ENCODE measurements at places on chromosomes 2 and 18.

DNA sequence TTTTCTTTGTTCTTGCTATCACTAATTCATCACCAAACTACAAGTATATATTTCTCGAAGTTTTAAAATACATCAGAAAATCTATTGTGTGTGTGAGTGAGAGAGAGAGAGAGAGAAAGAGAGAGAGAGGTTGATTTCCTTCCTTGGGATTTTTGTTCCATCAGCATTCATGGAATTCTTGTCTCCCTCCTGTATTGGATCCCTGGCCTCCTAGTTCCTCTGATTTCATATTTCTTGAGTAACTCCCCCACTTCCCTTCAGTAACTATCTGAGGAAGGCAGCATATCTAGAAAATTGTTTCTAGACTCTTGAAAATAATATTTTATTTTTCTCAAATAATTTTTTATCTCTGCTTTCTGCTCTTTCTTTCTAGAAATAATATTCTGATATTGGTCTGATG lies 13.3 kb upstream of the ACTR2 start:
- DNase-seq, result no peak

DNA sequence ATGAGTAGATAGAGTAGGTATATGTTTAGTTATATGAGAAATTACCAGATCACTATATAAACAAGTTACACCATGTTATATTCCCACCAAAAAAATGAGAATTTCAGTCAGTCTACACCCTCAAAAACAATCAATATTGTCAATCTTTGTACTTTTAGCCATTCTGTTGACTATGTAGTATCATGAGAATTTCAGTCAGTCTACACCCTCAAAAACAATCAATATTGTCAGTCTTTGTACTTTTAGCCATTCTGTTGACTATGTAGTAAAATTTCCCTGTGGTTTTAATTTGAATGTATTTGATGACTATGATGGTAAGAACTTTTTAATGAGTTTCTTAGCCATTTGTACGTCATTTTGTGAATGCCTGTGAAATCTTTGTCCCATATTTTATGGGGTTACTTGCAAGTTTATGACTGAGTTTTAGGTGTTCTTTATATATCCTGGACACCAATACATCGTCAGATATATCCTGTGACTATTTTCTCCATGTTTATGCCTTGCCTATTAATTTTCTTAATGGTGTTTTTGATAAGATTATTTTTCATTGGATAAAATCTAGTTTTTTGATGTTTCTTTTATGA lies 528.4 kb upstream of the SPHKAP start:
- no peak for DNase-seq

GRCh38 chr2:55882954-55883353 lies 40.6 kb downstream of the EFEMP1 start:
- no peak for DNase-seq

GRCh38 chr2:53633441-53633840 lies 134.2 kb upstream of the CHAC2 start:
- DNase-seq, result no peak

GRCh38 chr2:195768431-195768830 lies 111.4 kb downstream of the SLC39A10 start:
- DNase-seq, result no peak

- no peak for DNase-seq
Observed at GRCh38 chr2:212088353-212088752, 450.2 kb downstream of the ERBB4 start.

DNA sequence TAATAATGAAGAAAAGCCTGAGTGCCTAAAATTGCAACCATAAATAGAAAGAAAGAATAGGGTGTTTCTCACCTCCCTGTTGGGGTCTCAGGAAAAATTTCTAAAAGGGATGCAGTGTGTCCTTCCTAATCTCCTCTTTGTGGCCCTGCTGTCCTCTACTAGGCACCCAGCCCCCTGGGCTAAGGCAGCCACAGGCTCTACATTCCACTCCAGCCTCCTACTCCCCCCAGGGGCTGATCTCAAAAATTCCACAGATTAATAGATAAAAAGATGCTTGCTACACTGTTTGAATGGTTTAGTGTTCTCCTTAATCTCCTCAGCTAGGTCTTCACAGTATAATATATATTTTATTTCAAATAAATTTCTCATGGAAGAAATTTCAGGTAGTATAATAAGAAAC lies 17.6 kb downstream of the SATB2 start:
- no peak for DNase-seq

DNA sequence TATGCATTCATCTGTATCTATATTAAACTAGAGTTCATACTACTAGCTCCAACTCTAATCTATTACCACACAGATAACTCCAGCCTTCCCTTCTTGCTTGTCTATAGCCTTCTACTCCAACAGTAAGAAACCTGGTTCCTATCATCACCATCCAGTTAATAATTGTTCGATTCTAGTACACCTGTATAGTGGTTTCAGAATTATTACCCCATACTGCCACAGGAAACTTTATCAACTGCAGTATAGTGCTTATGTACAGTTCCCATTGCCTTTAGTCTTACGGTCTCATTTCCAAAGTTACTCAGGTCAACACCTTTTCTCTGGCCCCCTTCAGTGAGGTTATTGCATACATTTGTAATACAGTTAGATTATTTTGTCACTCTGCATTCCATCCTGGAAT lies 14.5 kb downstream of the METTL8 start:
- DNase-seq, result no peak

DNA sequence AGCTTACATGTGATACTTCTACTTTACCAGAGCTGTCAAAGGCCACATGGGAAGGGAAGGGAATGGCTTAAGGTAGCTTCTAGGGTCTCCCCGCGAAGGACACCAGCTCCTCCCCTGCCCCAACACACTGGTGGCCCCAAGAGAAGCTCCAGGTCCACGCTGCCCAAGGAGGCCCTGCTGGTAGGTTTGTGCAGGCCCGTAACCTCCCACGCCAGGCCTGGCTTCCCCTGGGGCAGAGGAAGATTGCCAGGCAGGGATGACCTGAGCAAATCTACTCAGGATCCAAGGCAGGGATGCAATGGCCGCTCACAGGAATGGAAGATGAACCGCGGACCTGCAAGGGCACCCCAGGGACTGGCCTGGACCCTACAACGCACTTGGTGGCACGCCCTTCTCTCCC lies 205.1 kb downstream of the MGAT5 start:
- DNase-seq, result no peak

- no peak for DNase-seq
Observed at GRCh38 chr2:36397728-36398413, 42.3 kb downstream of the CRIM1 start.

- no peak for DNase-seq
Observed at GRCh38 chr18:55141318-55141717, 182.1 kb upstream of the CCDC68 start.

DNA sequence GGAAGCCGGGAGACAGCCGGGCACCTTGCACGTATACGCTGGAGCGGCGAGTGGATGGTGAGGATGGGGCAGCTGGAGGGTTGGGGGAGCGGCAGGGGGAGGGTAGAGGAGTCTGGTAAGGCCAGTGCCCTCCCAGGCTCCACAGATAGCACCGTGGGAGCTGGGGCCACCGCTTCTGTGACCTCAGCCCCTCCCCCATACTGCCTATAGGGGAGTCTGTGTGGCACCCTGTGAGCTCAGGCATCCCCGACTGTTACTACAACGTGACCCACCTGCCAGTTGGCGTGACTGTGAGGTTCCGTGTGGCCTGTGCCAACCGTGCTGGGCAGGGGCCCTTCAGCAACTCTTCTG lies 9.9 kb upstream of the GMPPA start:
- no peak for DNase-seq

DNA sequence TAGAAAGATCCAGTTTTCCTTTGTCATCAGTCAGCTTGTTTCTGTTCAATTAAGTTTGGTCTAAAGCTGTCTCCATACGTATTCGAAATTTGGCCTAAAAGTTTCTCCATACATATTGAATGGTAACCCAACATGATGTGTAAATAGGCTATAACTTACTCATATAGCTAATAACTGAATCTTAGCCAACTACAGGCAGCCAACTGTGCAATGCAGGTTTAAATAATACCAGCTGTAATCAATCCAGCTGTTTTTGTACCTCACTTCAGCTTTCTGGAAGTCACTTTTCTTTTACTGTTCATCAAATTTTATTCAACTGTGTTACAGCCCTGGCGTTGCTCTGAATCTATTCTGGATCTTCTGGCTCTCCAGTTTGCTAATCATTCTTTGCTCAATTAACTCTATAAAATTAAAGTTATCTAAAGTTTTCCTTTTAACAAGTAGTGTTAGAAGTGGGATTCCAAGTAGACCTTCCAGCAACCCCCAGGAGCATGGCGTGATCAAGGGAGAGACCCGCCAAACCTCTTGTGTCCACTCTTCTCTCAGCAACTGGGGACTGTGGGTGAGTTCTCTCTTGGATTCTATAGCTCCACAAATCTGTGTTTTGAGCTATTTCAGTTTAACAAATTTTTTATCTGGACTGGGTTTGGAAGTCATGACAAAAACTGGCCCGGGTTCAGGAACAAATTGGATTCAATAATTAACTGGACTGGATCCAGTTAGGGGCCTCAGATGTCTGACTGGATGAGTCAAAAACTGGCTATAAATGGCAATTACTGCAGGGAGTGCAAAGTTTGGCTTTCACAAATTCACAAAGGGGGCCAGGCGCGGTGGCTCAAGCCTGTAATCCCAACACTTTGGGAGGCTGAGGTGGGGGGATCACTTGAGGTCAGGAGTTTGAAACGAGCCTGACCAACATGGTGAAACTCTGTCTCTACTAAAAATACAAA lies 329.7 kb upstream of the ST6GAL2 start:
- DNase-seq, result no peak

GRCh38 chr2:171124541-171124940 lies 36.2 kb downstream of the TLK1 start:
- no peak for DNase-seq

GRCh38 chr18:75289761-75290160 lies 79.2 kb downstream of the TSHZ1 start:
- no peak for DNase-seq

DNA sequence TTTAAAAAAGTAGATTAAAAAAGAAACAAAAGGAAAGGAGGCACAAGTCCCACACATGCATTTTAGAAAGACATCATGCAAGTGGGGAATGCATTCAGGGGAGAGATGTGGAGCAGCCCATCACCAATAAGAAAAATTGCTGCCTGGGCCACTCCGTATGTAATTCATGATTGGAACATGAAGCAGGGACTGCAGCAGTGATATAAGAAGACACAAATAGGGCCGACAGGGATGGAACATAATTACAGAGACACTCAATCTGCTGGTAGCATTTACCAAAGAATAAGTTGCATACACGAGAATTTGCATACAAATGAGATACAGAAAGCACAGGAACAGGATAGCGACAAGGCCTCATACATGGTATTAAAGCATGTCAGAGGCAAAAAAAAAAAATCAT lies 6.5 kb upstream of the AFF3 start:
- DNase-seq, result no peak

GRCh38 chr2:143730953-143731260 lies 601.7 kb downstream of the ARHGAP15 start:
- DNase-seq, result no peak

DNA sequence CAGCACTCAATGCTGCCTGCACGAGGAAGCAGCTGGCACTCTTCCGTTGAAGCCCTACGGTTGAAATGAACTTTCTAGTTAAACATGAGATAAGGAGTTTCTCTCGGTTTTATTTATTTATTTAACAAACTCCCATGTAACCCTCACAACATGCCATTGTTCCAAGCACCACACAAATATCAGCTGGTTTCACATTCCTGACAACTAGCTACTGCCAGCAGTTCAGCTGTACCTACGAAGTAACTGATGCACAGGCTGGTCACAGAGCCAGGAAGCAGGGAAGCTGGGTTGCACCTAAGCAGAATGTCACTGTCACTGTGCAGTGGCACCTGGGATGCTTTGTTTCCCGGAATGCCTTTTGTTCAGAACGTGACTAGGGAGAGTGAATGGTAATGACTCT lies 18.1 kb downstream of the TIMM21 start:
- no peak for DNase-seq

DNA sequence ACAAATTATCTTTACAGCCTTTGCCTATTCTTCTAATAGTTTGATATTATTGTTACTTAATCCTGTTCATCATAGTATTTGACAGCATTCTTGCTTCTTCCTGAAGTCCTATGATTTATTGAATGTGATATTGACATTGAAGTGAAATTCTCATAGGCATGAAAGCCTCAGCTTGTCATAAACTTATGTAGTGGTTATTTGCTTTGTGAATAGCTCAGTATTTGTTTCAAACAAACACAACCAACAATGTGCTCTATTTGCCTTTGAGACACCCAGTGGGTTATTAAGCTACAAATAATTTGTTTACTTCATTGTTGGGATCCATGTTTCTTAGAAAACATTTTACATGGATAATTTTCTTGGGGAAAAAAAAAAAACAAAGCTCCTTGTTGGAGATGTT lies 57.2 kb downstream of the TTC39C start:
- DNase-seq, result no peak

DNA sequence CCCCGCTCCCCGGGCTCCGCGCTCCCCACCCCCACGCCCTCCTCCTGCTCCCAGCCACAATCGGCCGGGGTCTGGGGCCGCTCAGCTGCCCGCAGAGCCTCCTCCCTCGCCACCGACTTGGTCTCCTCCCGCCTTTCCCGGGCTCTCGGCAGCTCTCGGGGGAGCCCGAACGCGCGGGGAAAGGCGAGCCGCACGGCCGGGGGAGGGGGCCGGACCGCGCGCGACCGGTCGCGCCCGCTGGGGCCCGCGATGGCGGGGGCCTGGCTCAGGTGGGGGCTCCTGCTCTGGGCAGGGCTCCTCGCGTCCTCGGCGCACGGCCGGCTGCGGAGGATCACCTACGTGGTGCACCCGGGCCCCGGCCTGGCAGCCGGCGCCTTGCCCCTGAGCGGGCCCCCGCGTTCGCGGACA lies 327 bp downstream of the LTBP1 start:
- no peak for DNase-seq

DNA sequence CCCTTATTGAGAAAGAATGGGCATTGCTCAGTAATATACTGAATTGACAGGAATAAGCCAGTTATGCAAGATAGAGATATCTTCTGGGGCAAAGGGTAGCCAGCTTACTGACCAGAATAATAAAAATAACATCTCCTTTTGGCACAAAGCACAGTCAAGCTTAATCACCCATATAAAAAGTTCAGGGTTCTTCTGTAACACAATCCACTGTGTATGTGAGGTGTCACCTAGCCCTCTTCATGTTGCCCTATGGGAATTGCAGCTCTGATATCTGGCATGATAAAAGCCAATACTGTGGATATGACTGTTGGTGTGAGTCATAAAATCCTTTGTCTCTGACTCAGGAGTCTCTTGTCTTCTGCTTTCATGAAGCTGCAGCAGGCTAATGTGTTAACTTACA lies 90.8 kb downstream of the DSEL start:
- no peak for DNase-seq

- no peak for DNase-seq
Observed at GRCh38 chr2:205274801-205275200, 407.5 kb upstream of the NRP2 start.

GRCh38 chr18:4208366-4208765 lies 246.7 kb downstream of the DLGAP1 start:
- no peak for DNase-seq

Data from iPS DF 19.7 (cell line).